ELF-1 (cell line): ENCODE measurements at places on chromosomes 5 and 9.
A peak's percentile ranks its signal among the peaks of the same experiment; 100 is the strongest.

GRCh38 chr9:129815278-129815677 lies 8.7 kb downstream of the TOR1A start:
- no peak for DNase-seq

- DNase-seq = no peak
Measured at GRCh38 chr5:34867660-34868059, 28.7 kb downstream of the TTC23L start.

DNA sequence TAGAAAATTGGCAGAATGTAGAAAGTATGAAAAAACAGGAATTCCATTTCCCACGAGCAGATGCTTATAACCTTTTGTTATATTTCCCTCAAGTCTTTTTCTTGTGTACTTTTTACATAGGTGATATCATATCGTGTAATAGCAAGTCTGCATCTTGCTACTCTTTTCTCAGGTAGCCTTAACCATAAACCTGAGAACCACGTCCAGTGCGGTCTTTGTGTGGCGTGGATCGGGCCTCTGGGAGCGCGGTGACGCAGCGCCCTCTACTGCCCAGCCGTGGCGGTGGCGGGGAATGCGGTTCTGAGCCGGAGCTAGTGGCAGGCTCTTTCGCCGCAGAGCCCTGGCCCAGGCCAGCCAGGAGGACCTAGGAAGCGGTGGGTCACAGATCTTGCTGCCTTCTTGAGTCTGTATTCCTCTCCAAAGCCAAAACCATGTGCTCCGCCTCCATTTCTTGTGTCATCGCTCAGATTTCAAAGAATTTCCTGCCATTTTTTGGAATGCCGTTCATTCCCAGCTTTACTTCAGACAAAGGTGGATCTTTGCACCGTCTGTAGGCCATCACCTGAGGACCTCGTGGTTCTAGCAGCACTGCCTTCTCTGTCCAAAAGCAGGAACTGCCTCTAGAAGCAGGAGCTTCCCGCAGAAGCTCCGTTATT lies 71.9 kb downstream of the MVB12B start:
- peak; percentile 88 for DNase-seq

GRCh38 chr9:98253565-98253964 lies 1.9 kb downstream of the TBC1D2 start:
- DNase-seq = no peak

GRCh38 chr9:121278477-121279261 lies 10.7 kb downstream of the GSN start:
- peak; percentile 85 for DNase-seq

DNA sequence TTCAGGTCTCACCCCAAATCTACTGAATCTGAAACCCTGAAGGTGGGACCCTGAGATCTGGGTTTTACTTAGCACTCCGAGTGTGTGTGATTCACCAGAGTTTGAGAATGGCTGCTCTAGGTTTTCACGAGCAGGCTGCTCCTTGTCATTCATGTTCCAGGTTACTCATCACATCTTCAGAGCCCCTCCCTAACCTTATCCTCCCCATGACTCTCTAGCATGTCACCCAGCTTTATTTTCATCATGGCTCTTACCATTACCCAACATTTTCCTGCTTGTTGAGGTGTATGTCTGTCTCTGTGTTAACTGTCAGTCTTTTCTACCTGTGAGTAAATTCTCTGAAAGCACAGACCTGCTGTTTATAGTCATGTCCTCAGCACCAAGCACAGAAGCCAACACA lies 319.2 kb downstream of the NSG2 start:
- DNase-seq = no peak
